ENCODE measurements at places on chromosomes 5 and 9.

GRCh38 chr9:99359336-99359735 lies 137.3 kb downstream of the SEC61B start:
- no peak for DNase-seq

DNA sequence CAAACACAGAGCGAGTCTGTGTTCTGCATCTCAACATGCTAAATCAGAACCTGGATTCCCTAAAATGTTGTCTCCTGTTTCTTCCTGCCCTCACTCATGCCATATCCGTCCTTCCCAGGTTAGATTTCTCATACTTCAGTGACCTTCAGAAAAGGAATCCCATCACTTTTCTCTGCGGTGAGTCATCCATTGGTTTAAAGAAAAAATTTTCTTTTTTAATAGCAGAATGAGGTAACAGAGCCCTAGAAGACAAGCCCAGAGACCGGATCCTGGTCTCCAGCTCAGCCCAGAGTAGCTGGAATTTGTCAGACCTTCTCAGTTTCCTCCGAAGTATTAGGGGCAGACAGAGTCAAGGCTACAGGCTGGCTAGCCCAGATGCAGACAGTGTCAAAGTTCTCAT lies 143.2 kb upstream of the DMRT1 start:
- DNase-seq = no peak

- no peak for DNase-seq
Observed at GRCh38 chr9:77588271-77588937, 59.7 kb downstream of the GNA14 start.

DNA sequence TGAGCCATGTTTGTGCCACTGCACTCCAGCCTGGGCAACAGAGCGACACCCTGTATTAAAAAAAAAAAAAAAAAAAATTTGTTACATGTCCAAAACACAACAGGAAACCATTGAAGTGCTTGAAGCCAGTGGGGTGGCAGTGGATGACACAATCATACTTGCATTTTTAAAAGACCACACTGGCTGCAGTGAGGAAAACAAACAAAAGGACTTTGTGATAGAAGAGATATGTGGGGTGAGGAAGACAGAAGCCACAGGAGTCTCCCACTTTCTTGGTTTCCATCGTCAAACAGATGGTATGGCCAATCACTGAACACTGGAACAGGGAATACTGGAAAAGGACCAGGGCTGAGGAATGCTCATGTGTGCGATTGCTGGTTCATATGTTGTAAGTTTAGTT lies 20.9 kb upstream of the COMMD10 start:
- no peak for DNase-seq

GRCh38 chr9:71669284-71669995 lies 98.9 kb downstream of the CEMIP2 start:
- no peak for DNase-seq

DNA sequence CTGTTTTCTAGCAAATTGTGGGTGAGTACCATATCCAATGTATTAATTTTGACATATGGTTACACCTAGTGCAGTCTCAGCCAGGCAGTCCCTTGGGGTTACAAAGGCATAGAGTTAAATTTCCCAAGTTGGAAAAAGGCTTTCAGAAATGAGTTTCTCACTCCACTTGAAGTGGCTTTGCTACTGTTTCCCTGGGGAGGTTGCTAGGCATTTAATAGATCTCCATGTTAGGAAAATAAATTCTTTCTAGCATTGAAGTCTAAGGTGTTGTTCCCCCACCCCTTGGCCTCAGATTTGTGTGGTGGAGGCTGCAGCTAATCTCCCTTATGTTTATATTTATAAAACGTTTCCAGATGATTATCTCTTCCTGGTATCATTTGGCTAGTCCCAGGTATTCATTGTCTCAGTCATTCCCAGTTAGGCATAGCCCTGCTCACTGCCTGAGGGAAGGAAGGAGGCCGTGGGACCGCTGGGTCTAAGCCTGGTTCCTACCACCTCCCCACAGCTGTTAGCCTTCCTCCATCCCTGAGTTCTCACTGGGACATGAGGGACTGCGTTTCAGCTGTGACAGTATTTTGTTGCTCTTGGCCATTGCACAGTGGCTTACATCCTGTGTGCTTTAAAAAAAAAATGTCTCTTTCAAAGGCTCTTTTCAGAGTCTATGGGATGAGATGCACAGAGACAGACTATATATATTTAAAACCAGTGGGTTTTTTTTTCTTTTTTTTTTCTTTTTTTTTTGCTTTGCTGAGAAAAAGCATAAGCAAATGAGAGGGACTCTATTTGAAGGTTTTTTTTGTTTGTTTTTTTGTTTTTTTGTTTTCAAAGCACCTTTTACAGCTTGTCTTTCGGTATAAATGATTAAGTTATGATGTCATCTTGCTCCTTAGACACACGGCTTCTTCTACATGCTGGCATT lies 121.5 kb downstream of the MAST4 start:
- no peak for DNase-seq

GRCh38 chr9:69951411-69951810 lies 92.2 kb upstream of the MAMDC2 start:
- no peak for DNase-seq

- DNase-seq = no peak
Observed at GRCh38 chr5:137668637-137669036, 67.3 kb downstream of the KLHL3 start.

DNA sequence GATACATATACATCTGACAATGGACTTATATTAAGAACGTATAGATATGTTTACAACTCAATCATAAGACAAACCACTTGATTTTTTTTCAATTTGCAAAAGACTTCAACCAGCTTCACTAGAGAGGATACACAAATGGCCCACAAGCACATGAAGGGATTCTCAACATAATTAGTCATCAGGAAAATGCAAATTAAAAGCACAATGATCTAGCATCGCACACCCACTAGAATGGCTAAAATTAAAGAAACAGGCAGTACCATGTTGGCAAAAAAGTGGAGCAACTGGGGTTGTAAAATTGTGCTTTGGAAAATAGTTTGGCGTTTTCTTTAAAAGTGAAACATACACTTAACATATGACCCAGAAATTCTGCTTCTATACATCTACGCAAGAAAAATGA lies 80.0 kb upstream of the TRIO start:
- no peak for DNase-seq

DNA sequence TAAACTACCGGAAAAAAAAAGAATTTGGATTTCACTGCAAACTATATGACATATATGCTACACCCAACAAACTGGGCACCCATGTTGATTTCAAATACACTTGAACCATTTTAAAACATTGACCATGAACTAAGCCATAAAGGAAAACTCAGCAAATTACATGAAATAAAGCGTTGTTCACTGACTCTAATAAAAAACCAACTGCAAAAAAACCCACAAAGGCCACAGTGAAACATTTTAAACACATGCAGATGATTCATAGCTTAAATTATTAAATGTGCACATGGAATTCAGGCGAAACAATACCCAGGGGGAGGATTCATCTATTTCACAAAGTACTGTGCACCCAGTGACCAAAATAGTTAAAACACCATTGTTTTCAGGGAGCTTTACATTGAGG lies 33.3 kb downstream of the MTRR start:
- no peak for DNase-seq

GRCh38 chr5:95763941-95764340 lies 32.8 kb downstream of the RHOBTB3 start:
- DNase-seq = no peak

- no peak for DNase-seq
Observed at GRCh38 chr5:10297646-10298204, 10.0 kb downstream of the CMBL start.

GRCh38 chr5:153617190-153617589 lies 126.7 kb downstream of the GRIA1 start:
- DNase-seq = no peak

DNA sequence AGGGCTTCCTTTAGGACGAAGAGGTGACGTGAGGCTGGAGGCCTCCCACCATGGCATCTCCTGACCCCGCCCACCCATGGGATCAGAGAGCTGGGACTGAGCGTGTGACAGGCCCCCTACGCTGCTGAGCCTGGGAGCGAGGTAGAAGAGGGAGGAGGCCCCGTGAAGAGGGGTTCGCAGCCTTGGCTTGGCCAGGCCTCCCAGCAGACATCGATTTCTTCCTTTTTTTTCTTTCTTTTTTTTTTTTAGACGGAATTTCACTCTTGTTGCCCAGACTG lies 39.5 kb downstream of the PTGES start:
- no peak for DNase-seq

DNA sequence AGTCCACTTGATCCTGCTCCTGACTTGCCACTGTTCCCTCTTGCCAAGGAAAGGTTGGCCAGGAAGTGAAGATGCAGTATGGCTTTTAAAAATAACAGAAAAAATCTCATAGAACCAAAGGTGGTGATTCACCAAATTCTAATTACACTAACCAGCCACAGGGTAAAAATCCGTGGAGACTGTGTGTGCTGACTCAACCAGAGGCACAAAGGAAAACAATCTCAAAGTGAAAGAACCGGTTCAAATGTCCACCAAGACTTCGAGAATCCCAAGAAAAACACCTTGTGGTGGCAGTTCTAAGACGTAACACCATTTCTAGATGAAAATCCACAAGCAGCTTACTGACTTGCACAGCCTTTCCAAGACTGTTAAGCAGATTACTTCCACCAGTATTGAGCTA lies 279.1 kb downstream of the TLE1 start:
- DNase-seq = no peak

GRCh38 chr5:8730194-8730593 lies 815.7 kb downstream of the SEMA5A start:
- no peak for DNase-seq

DNA sequence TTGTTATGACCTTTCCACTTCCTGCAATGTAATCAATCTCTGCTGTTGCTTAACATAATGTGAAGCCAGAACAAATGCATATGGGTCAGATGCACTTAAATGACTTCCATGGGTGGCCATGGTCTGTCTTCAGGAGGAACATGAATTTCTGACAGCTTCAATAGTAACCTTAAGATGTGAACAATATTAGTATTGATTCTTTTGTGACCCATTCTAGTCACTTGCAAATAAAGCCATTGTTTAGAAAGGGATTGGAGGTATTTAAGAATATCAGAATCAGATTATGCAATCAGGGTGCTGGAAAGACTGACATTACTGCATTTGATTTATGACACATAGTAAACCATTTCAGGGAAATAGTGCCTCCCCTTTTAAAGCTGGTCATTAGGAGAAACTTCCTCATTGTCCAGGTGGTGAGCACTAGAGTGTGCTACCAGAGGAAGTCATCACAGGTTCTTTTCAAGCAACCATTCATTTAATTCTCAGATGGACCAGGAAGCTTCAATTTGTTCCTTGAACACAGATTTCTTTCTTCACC lies 32.1 kb downstream of the GRIN3A start:
- DNase-seq = no peak

- no peak for DNase-seq
Observed at GRCh38 chr9:13857521-13857920, 456.4 kb downstream of the NFIB start.

DNA sequence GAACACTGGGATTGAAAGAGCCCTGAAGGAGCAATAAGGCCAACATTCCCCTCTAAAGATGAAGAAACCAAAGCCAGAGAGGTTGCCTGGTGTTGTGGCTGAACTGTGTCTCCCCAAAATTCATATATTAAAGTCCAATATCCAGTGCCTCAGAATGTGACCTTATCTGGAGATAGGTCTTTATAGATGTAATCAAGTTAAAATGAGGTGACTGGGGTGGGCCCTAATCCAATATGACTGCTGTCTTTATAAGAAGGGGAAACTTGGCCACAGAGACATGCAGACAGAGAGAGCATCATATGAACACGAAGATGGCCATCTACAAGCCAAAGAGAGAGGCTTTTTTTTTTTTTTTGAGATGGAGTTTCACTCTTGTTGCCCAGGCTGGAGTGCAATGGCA lies 66.9 kb upstream of the PLPP1 start:
- DNase-seq = no peak

DNA sequence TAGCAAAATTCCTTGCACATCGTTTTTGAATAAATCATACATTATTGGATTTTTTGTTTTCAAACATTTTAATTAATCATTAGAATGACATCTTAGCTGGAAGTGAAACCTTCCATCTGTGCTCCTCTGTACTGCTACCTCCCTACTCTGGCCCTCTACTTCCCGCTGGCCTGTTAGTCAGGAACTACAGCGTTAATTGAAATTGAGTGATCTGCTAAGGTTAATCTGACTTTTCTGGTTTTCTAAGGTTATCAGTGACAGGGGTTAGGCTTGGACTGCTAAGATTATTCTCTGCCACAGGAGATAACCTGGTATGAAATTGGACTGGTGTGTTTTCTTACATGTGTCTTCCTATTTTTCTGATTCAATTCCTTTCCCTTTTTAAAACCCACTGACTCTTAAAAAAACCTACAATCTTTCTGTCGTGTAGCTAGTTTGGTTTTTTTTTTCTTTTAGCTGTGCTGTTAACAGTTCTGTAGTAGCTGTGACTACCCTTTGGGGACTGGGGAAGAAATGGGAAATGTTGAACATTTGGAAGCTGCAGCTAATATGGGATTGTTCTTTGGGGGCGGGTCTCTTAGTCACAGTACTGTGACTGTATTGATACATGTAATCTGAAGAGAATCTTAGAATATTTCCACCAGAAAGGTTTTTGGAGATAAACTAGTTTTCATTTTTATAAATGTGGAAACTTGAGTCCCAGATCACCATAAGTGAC lies 4.6 kb downstream of the KIF2A start:
- no peak for DNase-seq

DNA sequence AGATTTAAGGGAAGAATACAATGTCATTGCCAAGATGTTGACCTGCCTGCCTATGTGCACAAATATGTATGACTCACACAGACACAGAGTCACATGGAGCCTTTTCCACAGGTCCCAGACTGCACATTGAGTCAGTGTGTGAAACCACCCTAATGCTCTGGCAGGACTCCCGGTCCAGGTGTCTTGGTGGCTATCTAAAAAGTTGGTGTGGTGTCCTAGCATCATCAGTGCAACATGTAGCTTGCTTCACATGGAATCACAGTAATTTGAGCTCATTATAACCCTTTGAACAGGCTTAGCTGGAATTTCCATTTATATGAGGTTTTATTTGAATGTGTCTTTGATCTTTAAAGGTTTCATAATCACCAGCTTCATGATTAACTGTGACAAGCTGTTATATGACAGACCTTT lies 10.7 kb downstream of the IFNA5 start:
- DNase-seq = no peak

GRCh38 chr9:129174724-129175514 lies 3.1 kb downstream of the IER5L start:
- peak; percentile 20 for DNase-seq

GRCh38 chr5:132190161-132190817 lies 37.4 kb downstream of the P4HA2 start:
- DNase-seq = peak; percentile 53

DNA sequence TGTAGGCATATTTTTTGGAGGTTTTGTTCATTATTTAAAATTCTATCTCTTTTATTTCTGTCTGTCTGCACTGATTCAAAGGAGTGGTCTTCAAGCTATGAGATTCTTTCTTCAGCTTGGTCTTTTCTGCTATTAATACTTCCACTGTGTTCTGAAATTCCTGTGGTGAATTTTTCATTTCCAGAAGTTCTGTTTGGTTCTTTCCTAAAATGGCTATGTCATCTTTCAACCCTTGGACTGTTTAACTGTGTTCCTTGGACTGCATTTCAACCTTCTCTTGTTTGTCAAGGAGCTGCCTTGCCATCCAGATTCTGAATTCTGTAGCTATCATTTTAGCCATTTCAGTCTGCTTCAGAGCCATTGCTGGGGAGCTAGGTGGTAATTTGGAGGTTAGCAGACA lies 76.3 kb downstream of the CERT1 start:
- no peak for DNase-seq

- DNase-seq = no peak
Observed at GRCh38 chr5:120614531-120615180, 150.6 kb downstream of the PRR16 start.

Measured in CD4-positive, alpha-beta memory T cell (primary cell).